Pancreas (tissue), 10 donors: ENCODE measurements at places on chromosomes 1 and 21. TPM values are rescaled to one million over a fixed set of nuclear protein-coding genes. Genes with fewer than 3 reads are reported as not detected.

GRCh38 chr21:25491267-25491666 is 116.0 kb downstream of the MRPL39 start:
- H3K27ac ChIP-seq: no peak overlapping the region
- H3K4me1 ChIP-seq: no peaks in the 10 kb centered on the region
- no peak for DNase-seq
- H3K27me3 ChIP-seq: no peaks in the 10 kb centered on the region

DNA sequence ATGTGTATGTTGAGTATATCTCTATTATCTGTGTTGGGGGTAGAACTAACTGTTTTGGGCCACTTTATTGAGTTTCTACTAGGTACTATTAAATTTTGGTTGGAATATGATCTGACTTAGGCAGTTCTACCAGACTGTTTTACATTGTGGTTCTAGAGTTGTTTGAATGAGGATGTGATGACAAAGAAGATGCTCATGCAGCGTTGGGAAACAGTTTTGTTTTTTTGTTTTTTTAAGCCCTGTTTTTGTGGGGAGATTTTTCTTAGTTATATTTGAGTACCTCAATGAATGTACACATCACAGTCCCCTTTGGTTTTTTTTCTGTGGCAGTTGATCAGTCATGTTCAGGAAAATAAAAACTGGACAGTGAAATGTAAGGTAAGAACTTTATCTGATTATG is 40.1 kb downstream of the TMED5 start:
- DNase-seq: no peak
- peaks cover 8% of the 10 kb centered on the region for H3K36me3 ChIP-seq
- H3K27me3 ChIP-seq: no peaks in the 10 kb centered on the region
- H3K4me1 ChIP-seq: no peaks in the 10 kb centered on the region
- no peak overlapping the region for H3K4me3 ChIP-seq

TXNDC12 gene
- 35.3 TPM for total RNA-seq

PALMD gene
- total RNA-seq: 4.9 TPM

GBP7 gene
- total RNA-seq: not detected
